ENCODE measurements at places on chromosomes 5 and 9. TPM values are rescaled to one million over a fixed set of nuclear protein-coding genes. Genes with fewer than 3 reads are reported as not detected.

SH2D3C gene
- 27.3 TPM for total RNA-seq

HRH2 gene
- total RNA-seq = 8.7 TPM

- H3K4me1 ChIP-seq = peaks cover 53% of the 10 kb centered on the region
- peak; percentile 87 for DNase-seq
- H3K27me3 ChIP-seq = no peaks in the 10 kb centered on the region
- H3K4me3 ChIP-seq = peak overlapping the region; percentile 72
Observed at GRCh38 chr5:151086905-151087360, 6.1 kb upstream of the TNIP1 start.

- no peak overlapping the region for H3K27ac ChIP-seq
- H3K4me1 ChIP-seq = no peaks in the 10 kb centered on the region
- no peaks in the 10 kb centered on the region for H3K36me3 ChIP-seq
- peaks cover 6% of the 10 kb centered on the region for H3K27me3 ChIP-seq
Observed at GRCh38 chr5:137304226-137304874, 194.8 kb downstream of the SPOCK1 start.

DNA sequence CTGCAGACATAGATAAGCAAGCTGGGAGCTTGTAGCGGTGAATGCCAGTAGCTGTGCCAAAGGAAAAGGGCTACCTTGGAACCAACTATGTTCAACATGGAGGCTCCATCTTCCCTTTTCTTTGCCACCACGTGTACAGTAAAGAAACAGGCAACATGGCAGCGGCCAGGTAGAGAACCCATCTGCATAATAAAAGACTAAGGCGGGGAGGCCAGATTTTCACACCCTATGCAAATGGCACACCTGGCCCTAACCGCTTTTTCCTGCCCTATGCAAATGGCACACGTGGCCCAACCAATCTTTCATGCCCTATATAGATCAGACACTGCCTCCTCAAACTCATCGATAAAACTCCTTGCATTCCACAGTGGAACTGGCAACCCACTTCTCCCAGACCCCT is 477.5 kb upstream of the EDIL3 start:
- H3K27me3 ChIP-seq = no peaks in the 10 kb centered on the region
- DNase-seq = no peak
- no peaks in the 10 kb centered on the region for H3K4me1 ChIP-seq
- no peaks in the 10 kb centered on the region for H3K36me3 ChIP-seq
- H3K4me3 ChIP-seq = no peak overlapping the region

GDNF gene
- not detected for total RNA-seq

- no peak overlapping the region for H3K27ac ChIP-seq
- H3K27me3 ChIP-seq = peaks cover 44% of the 10 kb centered on the region
- H3K4me3 ChIP-seq = no peak overlapping the region
- DNase-seq = no peak
- H3K4me1 ChIP-seq = peaks cover 6% of the 10 kb centered on the region
- no peaks in the 10 kb centered on the region for H3K36me3 ChIP-seq
Observed at GRCh38 chr9:21392270-21392669, 7.1 kb upstream of the IFNA2 start.

CKMT2 gene
- not detected for total RNA-seq

DNA sequence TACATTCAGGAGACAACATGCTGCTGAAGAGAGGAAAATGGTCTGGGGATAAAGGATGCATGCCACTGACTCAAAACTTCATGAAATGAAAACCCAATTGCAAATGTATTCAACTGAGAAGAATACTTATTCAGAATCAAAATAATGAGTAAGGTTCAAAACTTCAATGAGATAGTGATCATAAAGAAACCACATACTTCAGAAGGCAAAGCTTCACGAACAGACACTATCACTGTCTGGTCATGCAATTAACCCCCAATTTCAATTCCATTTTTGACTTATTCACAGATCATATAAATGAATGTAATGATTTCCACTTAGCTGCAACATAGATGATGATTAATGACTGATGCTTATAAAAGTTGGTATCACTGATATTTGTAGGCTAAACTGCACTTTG is 33.0 kb upstream of the CTNNAL1 start:
- no peak for DNase-seq
- H3K4me3 ChIP-seq = no peak overlapping the region
- H3K27me3 ChIP-seq = no peaks in the 10 kb centered on the region
- peaks cover 53% of the 10 kb centered on the region for H3K36me3 ChIP-seq
- no peak overlapping the region for H3K27ac ChIP-seq

SLC26A2 gene
- total RNA-seq = 3.7 TPM

- H3K27me3 ChIP-seq = no peaks in the 10 kb centered on the region
- no peaks in the 10 kb centered on the region for H3K4me1 ChIP-seq
- DNase-seq = no peak
- H3K4me3 ChIP-seq = no peak overlapping the region
- no peak overlapping the region for H3K27ac ChIP-seq
Observed at GRCh38 chr9:13684656-13685055, 405.2 kb upstream of the MPDZ start.

DNA sequence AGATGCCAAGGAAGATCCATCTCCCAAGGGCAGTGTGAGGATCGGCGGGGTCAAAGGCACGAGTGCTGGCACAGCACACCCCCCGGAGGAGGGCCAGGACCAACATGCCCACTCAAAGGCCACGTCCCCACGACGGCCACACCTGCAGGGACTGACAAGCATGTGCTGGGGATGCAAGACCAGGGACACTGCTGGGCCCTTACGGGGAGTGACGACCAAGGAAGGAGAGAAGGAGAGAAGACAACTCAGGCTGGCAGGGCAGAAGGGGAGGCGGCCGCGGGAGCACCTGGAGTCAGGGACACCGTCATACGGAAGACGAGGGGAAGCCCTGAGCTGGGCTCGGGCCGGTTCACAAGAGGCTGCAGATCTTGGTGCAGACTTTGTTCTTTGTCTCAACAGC is 10.4 kb downstream of the QSOX2 start:
- DNase-seq = no peak
- H3K27ac ChIP-seq = no peak overlapping the region
- H3K4me3 ChIP-seq = no peak overlapping the region
- H3K36me3 ChIP-seq = peaks cover 15% of the 10 kb centered on the region

GRCh38 chr9:90801973-90802322 is 329 bp downstream of the SYK start:
- H3K4me1 ChIP-seq = peaks cover 2% of the 10 kb centered on the region
- H3K27ac ChIP-seq = no peak overlapping the region
- no peak for DNase-seq
- H3K36me3 ChIP-seq = no peaks in the 10 kb centered on the region

DNA sequence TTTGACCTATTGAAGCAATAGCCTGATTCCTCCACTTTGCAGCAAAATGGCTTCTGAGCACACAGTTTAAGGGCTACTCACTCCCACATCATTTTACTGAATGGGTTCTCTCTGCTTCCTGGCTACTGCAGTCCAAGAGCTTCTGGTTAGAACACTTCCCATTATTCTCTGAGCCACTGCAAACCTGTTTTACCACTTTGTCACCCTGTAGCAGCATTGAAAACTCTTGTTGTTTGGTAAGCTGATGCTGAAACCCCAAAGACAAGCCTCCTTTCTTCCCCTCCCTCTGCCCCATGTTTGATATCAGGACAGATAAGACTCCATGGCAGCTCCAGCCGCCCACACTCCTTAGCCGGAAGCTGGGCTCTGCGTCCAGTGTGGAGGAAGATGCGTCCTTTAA is 84.4 kb upstream of the RARS1 start:
- H3K36me3 ChIP-seq = no peaks in the 10 kb centered on the region
- H3K4me3 ChIP-seq = no peak overlapping the region
- H3K27me3 ChIP-seq = peaks cover 4% of the 10 kb centered on the region
- H3K27ac ChIP-seq = no peak overlapping the region

DNA sequence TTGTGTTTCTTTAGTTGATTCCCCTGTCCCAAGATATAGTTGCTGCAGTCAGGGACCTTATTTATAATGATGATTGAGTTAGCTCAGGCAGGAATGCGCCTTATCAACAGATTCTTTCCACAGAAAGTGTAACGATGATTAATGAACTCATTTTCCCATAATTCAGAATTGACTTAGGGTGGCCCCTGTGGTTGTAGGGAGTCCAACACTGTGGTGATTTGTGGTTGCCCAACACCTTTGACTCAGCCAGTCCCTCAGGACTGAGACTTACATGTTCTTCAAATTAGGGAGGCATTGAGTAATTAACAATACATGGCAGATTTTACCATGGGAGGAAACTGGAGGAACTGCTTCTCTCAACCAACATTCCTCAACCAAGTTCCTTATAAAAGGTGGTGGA is 221.9 kb downstream of the GABRG2 start:
- no peak overlapping the region for H3K4me3 ChIP-seq
- no peaks in the 10 kb centered on the region for H3K27me3 ChIP-seq
- no peaks in the 10 kb centered on the region for H3K36me3 ChIP-seq
- no peak for DNase-seq

DNA sequence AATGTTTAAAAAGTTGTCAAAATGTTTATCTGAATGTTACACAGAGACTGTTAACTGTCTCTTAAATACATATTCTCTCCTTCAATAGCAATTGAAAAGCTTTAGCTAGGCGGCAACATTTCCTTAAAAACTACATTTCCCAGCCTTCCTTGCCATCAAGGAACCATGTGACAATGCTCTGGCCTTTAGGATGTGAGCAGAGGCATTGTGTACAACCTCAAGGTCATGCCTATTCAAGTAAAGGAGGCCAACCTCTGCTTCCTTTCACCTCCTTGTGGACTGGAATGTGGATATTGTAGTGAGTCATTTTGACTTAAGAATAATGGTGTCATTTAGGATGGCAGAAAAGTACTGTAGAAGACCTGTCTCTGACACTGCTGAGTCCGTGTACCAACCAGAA is 23.7 kb upstream of the MROH2B start:
- no peak overlapping the region for H3K27ac ChIP-seq
- no peaks in the 10 kb centered on the region for H3K36me3 ChIP-seq
- no peaks in the 10 kb centered on the region for H3K4me1 ChIP-seq
- no peak for DNase-seq
- H3K4me3 ChIP-seq = no peak overlapping the region

GRCh38 chr9:34999576-34999975 is 10.0 kb downstream of the DNAJB5 start:
- no peak overlapping the region for H3K4me3 ChIP-seq
- H3K36me3 ChIP-seq = peaks cover 8% of the 10 kb centered on the region
- no peak overlapping the region for H3K27ac ChIP-seq
- no peaks in the 10 kb centered on the region for H3K27me3 ChIP-seq
- peaks cover 38% of the 10 kb centered on the region for H3K4me1 ChIP-seq

DNA sequence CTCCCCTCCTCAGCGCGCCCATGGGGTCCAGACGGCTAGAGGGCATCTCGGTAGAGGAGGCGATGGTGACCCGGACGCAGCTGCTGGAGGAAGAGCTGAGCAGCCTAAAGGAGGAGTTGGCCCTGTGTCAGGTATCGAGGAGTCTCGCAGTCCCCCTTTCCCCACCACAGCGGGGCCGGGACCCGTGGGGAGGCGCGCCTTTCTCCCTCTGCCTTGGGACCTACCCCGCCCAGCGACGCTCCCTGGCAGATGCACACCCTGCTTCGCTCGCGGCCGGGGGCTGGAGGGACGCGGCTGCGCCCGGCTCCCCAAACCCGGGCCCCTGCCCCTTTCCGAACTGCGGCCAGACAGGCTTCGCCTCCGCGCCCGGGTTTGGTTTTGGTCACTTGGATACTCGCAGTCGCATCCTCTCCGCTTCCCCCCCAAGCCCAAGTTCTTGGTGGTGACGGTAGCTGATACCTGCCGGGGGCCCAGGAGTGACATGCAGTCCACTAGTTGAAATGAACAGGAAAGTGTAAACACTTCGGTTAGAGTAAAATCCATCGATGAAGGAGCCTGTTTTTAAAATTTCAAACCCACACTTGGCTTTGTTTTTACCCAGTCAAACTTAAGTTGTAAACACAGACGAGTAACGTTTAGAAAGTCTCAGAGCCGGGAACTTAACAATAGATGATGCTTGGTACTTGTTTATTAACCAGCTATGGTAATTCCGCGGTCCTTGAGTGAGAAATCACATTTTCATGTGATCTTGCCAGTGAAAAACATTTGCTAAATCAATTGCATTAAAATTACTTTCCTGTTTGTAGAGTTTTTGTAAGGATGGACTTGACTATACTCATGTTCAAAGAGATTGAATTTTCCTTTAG is 688 bp downstream of the CNTLN start:
- no peak for DNase-seq
- peaks cover 32% of the 10 kb centered on the region for H3K27me3 ChIP-seq
- peaks cover 11% of the 10 kb centered on the region for H3K4me1 ChIP-seq
- H3K4me3 ChIP-seq = peak overlapping the region; percentile 44
- H3K36me3 ChIP-seq = peaks cover 2% of the 10 kb centered on the region

DNA sequence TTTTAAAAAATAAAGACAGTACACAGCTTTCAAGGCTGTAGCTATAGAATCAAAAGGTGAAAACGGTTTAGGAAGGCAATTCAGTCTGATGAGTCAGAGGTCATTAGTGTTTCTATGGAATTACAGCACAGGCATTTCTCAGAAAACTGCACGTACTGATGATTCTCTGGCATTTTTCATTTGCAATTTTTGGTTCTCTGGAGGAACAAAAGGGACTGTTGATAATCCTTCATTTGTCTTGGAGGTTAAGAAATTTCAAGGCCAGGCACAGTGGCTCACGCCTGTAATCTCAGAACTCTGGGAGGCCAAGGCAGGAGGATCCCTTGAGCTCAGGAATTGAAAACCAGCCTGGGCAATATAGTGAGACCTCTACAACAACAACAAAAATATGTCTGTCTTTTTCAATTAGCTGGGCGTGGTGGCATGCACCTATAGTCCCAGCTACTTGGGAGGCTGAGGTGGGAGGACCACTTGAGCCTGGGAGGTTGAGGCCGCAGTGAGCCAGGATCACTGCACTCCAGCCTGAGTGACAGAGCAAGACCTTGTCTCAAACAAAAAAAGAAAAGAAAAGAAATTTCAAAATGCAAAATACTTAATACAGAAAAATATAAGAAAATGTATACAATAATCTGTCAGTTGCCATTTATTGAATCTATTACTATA is 27.3 kb downstream of the NR6A1 start:
- peaks cover 7% of the 10 kb centered on the region for H3K27me3 ChIP-seq
- H3K36me3 ChIP-seq = no peaks in the 10 kb centered on the region
- DNase-seq = no peak
- no peak overlapping the region for H3K4me3 ChIP-seq

- no peaks in the 10 kb centered on the region for H3K4me1 ChIP-seq
- peaks cover 22% of the 10 kb centered on the region for H3K27me3 ChIP-seq
- no peaks in the 10 kb centered on the region for H3K36me3 ChIP-seq
- no peak for DNase-seq
- H3K4me3 ChIP-seq = no peak overlapping the region
Observed at GRCh38 chr9:1718836-1719235, 296.3 kb upstream of the SMARCA2 start.

- H3K27ac ChIP-seq = no peak overlapping the region
- no peaks in the 10 kb centered on the region for H3K36me3 ChIP-seq
- peak; percentile 7 for DNase-seq
- H3K27me3 ChIP-seq = no peaks in the 10 kb centered on the region
- no peak overlapping the region for H3K4me3 ChIP-seq
- H3K4me1 ChIP-seq = no peaks in the 10 kb centered on the region
Observed at GRCh38 chr5:90000351-90000750, 409.2 kb downstream of the CETN3 start.

PLCXD3 gene
- not detected for total RNA-seq

DNA sequence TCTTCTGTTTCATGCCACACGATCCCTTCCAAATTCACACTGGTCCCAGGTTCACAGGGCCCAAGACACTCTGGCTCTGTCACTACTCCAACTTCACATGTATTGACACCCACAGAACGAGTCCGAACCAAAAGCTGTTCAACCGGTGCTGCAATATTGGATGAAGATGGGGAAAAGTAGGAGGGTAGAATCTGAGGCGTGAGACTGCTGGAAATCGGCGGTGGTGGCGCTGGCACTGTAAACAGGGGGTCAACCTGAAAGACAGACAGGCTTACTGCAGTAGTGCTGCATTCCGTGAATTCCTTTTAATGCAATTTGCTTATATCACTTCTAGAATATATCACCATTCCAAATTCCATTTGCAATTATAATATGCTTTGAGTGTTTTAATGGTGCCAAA is 45.4 kb downstream of the ZNF608 start:
- DNase-seq = no peak
- no peak overlapping the region for H3K4me3 ChIP-seq
- H3K27ac ChIP-seq = no peak overlapping the region
- H3K4me1 ChIP-seq = no peaks in the 10 kb centered on the region
- H3K36me3 ChIP-seq = no peaks in the 10 kb centered on the region

Data from activated naive CD4-positive, alpha-beta T cell treated with anti-CD3 and anti-CD28 coated beads for 36 hours (primary cell).